ENCODE measurements at places on chromosomes 1 and 21. TPM values are rescaled to one million over a fixed set of nuclear protein-coding genes. Genes with fewer than 3 reads are reported as not detected.

GRCh38 chr1:84277343-84278059, 24.0 kb upstream of the SAMD13 start:
- peaks cover 2% of the 10 kb centered on the region for H3K27me3 ChIP-seq
- no peak overlapping the region for H3K27ac ChIP-seq
- no peak overlapping the region for H3K4me3 ChIP-seq

- H3K4me3 ChIP-seq: no peak overlapping the region
- H3K27ac ChIP-seq: peak overlapping the region; percentile 14
- H3K27me3 ChIP-seq: no peaks in the 10 kb centered on the region
- H3K4me1 ChIP-seq: peaks cover 15% of the 10 kb centered on the region
- H3K36me3 ChIP-seq: peaks cover 34% of the 10 kb centered on the region
- no peak for DNase-seq
Observed at GRCh38 chr1:234265321-234265720, 107.9 kb upstream of the COA6 start.

DNA sequence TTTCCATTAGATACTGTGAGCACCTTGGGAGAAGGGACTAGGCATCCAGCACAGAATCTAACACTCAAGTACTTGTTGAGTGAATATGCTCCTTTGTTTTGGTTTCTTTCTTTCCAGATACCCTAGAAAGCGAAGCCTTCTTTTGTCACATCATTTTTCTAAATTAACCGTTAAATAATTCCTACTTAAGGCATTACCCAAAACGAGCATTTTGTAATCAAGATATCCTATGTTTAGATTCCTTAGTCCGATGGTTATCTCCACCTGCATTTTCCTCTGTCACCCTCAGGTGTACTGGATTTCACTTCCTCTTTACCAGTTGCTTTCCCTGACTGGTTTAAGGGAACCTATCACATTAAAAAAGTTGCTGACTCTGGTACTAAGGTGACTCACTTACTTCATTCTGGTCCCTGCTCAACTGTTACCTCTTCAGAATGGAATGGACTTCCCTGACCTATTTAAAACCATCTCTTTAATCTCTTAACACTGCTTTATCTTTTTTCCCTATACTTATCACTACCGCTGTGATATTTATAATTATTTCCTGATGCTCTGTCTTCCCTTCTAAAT, 3.2 kb downstream of the B3GALNT2 start:
- H3K4me3 ChIP-seq: no peak overlapping the region
- no peak overlapping the region for H3K27ac ChIP-seq
- DNase-seq: no peak
- H3K27me3 ChIP-seq: no peaks in the 10 kb centered on the region
- H3K36me3 ChIP-seq: peaks cover 3% of the 10 kb centered on the region

- no peak for DNase-seq
- no peak overlapping the region for H3K4me3 ChIP-seq
- no peak overlapping the region for H3K27ac ChIP-seq
- peaks cover 3% of the 10 kb centered on the region for H3K27me3 ChIP-seq
- no peaks in the 10 kb centered on the region for H3K36me3 ChIP-seq
- peaks cover under 1% of the 10 kb centered on the region for H3K4me1 ChIP-seq
Observed at GRCh38 chr1:87398641-87399040, 70.0 kb downstream of the LMO4 start.

DNA sequence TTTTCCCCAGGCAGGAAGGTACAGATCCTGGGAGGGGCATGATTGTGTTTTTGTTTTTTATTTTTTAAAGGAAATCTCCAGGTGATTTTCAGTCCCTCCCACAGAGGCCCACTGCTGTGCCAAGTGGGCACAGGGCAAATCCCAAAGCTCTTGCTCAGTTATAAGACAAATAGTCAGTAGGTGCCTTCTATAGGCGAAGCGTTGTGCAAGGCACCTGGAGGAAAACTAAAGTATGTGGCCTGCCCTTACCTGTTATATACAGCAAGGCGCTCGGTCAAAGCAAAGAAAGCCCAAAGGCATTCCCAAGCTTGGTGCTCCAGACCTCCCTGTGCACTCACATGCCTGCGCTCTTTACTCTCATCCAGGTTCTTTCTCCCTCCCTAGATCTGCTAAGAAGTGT, 81.0 kb downstream of the KCNJ15 start:
- no peak overlapping the region for H3K27ac ChIP-seq
- no peak overlapping the region for H3K4me3 ChIP-seq
- H3K4me1 ChIP-seq: no peaks in the 10 kb centered on the region

DNA sequence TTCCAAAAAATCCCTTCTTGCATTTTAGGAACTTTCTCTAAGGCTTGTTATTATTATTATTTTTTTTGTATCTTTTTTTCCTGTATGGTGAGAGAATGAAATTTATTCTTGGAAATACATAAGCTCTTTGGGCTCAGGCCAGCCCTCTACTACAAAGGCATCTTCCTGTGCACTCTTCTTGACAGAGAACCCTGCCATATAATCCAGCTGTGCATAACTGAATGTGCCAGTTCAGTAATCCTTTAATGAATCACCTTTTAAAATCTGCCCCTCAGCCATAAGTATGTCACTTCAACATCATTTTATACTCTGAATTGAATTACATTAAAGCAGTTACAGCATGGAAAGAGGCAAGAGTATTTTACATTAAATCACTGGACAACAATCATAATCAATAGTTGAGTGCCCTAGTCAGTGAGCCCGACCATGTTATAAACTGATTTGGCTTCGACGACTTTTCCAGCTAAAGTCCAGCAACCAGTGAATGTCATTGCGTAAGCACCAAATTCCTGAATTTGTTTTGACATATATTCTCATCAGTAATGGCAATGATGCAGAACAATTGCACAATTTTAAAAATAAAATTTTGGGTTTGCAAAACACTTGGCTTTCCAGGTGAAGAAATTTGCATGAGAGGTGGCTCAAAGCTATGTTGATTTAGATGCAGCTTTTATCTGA, 59.2 kb upstream of the KCNK2 start:
- H3K27me3 ChIP-seq: no peaks in the 10 kb centered on the region
- H3K27ac ChIP-seq: no peak overlapping the region
- H3K4me3 ChIP-seq: no peak overlapping the region
- H3K36me3 ChIP-seq: no peaks in the 10 kb centered on the region
- no peaks in the 10 kb centered on the region for H3K4me1 ChIP-seq

- no peaks in the 10 kb centered on the region for H3K4me1 ChIP-seq
- no peak for DNase-seq
- H3K27me3 ChIP-seq: no peaks in the 10 kb centered on the region
- H3K27ac ChIP-seq: no peak overlapping the region
Observed at GRCh38 chr1:196412326-196412725, 195.9 kb downstream of the KCNT2 start.

- no peak overlapping the region for H3K27ac ChIP-seq
- peaks cover 5% of the 10 kb centered on the region for H3K4me1 ChIP-seq
- no peak overlapping the region for H3K4me3 ChIP-seq
- H3K36me3 ChIP-seq: no peaks in the 10 kb centered on the region
Observed at GRCh38 chr1:117556341-117556740, 49.5 kb upstream of the TENT5C start.

DNA sequence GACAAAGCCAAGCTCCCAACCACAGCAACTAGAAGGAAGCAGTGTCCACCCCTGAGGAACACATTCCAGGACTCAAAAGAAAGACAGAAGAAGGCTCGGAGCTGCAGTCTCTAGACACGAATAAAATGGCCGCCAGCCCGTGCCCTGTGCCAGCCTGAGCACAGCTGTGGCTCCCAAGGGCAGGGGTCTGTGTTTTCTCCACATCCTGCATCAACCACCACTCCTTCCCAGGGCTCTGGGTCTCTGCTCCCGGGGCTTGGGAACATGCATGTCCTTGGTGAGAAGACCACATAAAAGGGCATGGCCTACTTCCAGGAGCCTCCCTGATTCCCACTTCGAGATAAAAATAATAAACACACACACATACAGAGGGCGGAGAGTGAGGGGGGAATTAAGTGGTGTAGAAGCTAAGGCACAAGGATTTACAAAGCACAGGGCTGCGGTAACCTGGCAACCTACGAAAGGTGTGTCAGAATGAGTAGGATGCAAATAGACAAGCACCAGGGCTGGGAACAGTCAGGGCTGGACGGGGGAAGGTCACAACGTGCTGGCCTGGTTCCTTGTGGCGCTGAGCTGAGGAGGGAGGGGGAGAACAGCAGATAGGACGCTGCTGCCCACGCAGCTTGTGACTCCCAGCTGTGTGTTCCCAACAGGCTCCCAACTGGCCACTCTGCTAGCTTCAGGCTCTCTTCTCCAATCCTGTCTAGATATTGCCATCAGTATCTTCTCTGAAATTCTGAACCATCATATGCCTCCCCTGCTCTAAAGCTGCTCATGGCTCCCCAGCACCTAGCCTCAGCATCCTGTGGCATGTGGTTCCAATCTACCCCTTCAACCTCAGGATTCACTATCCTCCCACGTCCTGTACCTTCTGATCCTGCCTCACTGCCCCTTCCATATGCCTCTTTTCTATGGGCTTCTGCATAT, 72.5 kb downstream of the CD34 start:
- H3K27ac ChIP-seq: peak overlapping the region; percentile 16
- peaks cover 27% of the 10 kb centered on the region for H3K36me3 ChIP-seq
- DNase-seq: no peak
- H3K4me1 ChIP-seq: peaks cover 55% of the 10 kb centered on the region

- peaks cover 52% of the 10 kb centered on the region for H3K36me3 ChIP-seq
- peak overlapping the region; percentile 95 for H3K27ac ChIP-seq
- peak; percentile 63 for DNase-seq
- H3K4me3 ChIP-seq: peak overlapping the region; percentile 77
- peaks cover 76% of the 10 kb centered on the region for H3K4me1 ChIP-seq
Observed at GRCh38 chr21:41369920-41370839, 8.4 kb downstream of the MX2 start.

DNA sequence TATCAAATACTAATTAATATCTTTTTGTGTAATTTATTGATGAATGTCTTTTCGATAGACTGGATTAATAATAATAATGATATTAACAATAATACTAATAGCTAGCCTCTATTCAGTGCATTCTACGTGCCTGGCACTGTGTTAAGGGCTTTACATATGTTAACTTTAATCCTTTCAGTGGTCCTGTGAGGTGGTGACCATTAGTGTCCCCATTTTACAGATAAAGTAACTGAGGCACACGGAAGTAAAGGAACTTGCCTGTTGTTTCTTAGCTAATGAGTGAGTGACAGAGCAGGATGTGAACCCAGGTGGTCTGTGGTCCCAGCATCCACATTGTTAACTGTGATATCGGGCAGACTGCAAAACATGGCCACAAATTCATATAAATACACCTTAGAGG, 335.7 kb upstream of the PROX1 start:
- no peak overlapping the region for H3K4me3 ChIP-seq
- no peaks in the 10 kb centered on the region for H3K4me1 ChIP-seq
- H3K27ac ChIP-seq: no peak overlapping the region
- H3K36me3 ChIP-seq: no peaks in the 10 kb centered on the region
- no peak for DNase-seq

DNA sequence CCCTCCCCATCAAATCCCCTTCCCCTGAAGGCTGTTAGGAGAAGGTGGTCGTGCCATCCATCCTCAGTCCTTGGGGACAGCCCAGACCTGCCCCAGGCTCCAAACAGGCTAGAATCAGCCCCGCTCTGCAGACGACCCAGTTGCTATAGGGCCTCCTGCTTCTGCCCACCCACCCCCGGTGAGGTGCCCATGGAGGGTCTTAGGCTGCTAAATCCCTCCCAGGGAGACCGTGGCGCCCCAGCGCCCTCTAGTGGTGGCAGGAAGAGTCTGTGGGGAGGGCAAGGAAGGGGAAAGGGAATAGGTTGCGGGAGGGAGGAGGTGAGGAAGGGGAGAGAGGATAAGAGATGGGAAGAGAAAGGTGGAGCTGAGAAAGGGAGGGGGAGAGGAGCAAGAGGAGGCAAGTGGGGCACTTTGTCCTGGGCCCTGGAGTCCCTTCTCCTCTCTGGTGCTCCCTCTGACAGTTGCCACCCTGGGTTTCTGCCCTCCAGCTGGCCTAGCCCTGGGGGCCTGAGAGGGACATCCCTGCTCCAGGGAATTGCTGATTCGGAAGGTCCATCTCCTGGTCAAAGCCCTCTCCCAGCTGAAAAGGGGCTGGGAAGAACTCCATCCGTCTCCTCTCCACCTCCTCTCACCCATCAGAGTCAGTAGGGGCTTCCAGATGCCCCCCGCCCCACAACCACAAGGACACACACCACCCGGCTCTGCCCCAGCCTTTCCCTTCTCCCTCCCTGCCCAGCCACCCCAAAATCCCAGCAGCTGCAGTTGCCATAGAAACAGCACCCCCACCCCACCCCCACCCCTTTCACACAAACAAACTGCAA, 55.4 kb downstream of the CAMK2N1 start:
- H3K27me3 ChIP-seq: peaks cover 16% of the 10 kb centered on the region
- DNase-seq: peak; percentile 46
- no peak overlapping the region for H3K27ac ChIP-seq
- H3K36me3 ChIP-seq: no peaks in the 10 kb centered on the region
- H3K4me3 ChIP-seq: no peak overlapping the region
- H3K4me1 ChIP-seq: peaks cover 8% of the 10 kb centered on the region

DNA sequence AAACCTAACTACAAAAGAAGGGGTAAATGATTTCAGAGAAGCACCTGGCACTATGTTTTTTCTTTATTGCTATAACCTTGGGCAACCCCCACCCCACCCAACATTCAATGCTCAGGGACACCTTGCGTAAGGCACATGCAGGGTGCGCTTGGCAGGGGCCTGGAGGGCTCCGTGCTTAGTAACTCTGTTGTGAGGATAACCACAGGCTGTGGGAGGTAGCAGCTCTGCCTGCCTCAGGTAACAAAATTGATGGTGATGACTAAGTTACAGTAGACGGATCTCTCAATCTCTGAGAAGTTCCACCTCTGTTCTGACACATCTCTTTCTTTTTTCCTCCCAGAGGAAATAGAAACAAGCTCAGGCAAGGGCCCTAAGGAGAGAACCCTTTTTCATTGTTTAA, 8.7 kb upstream of the CCN1 start:
- peaks cover 49% of the 10 kb centered on the region for H3K27me3 ChIP-seq
- no peak for DNase-seq
- no peak overlapping the region for H3K4me3 ChIP-seq
- no peak overlapping the region for H3K27ac ChIP-seq
- H3K36me3 ChIP-seq: no peaks in the 10 kb centered on the region
- peaks cover 4% of the 10 kb centered on the region for H3K4me1 ChIP-seq

DNA sequence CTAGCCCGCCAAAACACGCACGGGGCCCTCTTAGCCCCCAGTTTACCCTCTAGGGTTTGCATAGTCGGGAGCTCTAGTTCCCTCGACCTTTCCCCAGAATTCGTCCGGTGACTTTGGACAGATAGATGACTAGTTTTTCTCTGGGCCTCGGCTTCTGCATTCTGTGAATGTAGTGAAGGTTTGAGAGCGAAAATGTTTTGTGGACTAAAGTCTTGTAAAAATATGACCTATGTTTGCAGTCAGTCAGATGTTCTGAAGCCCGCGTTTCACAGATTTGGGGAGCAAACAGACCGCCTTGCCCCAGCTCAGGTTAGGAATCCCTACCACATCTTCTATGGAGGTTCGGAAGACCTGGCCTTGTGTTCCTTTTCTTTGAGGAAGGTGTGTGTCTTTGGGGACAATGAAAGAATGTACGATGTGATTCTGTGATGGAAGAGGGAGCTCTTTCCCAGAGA, 401 bp downstream of the UQCRH start:
- H3K4me3 ChIP-seq: peak overlapping the region; percentile 94
- no peaks in the 10 kb centered on the region for H3K27me3 ChIP-seq
- H3K27ac ChIP-seq: peak overlapping the region; percentile 99
- H3K36me3 ChIP-seq: peaks cover 21% of the 10 kb centered on the region
- no peak for DNase-seq
- H3K4me1 ChIP-seq: peaks cover 52% of the 10 kb centered on the region

GRCh38 chr1:30612536-30613065, 110.8 kb downstream of the MATN1 start:
- H3K4me1 ChIP-seq: no peaks in the 10 kb centered on the region
- H3K27ac ChIP-seq: no peak overlapping the region
- H3K4me3 ChIP-seq: no peak overlapping the region

VASH2 gene
- total RNA-seq: 0.16 TPM

KIRREL1 gene
- not detected for total RNA-seq

APOBEC4 gene
- total RNA-seq: not detected

NES gene
- not detected for total RNA-seq

HSPA6 gene
- total RNA-seq: 0.94 TPM

ALPL gene
- not detected for total RNA-seq

KCNH1 gene
- total RNA-seq: not detected
